ENCODE measurements at places on chromosomes 12 and 14.

- no peak for DNase-seq
Observed at GRCh38 chr12:70609739-70610491, 27.3 kb downstream of the PTPRB start.

GRCh38 chr12:86914721-86915120 is 658.5 kb upstream of the MGAT4C start:
- DNase-seq, result no peak

GRCh38 chr12:25106818-25107217 is 88.1 kb downstream of the DNAI7 start:
- no peak for DNase-seq

GRCh38 chr12:120222288-120222832 is 21.4 kb upstream of the RPLP0 start:
- no peak for DNase-seq

- no peak for DNase-seq
Observed at GRCh38 chr14:51219473-51220448, 20.3 kb upstream of the TMX1 start.

- DNase-seq, result no peak
Observed at GRCh38 chr14:44420226-44420625, 86.9 kb downstream of the FSCB start.

GRCh38 chr12:31470459-31470858 is 120.5 kb downstream of the DENND5B start:
- DNase-seq, result no peak

- no peak for DNase-seq
Observed at GRCh38 chr12:42172441-42173210, 28.0 kb upstream of the GXYLT1 start.

DNA sequence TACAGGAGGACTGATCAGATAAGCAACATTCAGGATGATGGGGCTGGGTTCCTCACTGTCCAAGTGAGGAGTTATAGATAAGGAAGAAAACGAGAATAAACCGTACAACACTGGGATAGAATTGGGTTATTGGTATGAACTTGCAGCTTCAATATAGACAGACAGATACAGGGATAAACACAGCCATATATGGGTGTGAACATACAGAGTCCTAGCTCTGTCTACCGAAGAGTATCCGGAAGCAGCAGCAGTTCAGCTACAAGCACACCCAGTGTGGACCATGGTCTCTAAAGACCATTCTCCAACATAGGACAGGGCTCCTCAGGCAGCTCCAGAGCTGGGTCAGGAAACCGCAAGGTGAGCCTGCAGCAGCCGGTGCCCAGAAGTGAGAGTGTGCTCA is 40.8 kb downstream of the CDC42BPB start:
- no peak for DNase-seq

GRCh38 chr12:106646472-106646871 is 63.7 kb downstream of the RFX4 start:
- DNase-seq, result no peak

- DNase-seq, result no peak
Observed at GRCh38 chr14:105078294-105078693, 13.1 kb upstream of the GPR132 start.

DNA sequence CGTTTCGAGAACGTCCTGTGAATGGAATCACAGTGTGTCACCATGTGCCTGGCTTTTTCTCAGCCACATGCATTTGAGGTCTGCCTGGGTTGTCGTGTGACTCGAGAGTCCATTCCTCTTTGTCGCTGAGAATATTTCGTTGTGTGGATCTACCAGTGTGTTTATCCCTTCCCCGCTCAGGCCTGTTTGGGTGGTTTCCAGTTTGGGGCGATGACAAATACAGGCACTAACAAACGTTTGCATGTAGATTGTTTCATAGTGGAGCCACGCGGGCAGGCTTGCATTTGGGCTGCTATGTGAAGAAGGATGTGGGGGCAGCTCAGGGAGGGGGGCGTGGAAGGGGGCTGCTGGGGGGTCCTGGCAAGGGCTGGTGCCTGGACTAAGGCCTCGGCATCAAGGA is 14.1 kb downstream of the RIN3 start:
- DNase-seq, result no peak

DNA sequence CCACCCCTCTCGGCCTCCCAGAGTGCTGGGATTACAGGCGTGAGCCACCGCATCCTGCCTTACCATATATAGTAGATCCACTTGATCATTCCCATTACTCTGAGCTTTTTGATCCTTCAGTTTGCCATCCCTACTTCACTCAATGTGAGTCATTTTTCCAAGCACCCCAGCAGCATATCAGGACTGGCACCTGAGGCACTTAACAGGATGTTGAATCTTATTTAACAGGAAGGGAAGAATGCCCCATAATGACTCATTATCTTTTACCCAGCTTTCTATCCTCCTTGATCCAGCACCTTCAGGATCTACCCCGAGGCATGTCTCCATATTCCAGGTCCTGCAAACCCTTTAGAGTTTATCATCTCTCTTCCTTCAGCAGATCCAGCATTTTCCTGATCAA is 84.9 kb upstream of the CMKLR1 start:
- no peak for DNase-seq

DNA sequence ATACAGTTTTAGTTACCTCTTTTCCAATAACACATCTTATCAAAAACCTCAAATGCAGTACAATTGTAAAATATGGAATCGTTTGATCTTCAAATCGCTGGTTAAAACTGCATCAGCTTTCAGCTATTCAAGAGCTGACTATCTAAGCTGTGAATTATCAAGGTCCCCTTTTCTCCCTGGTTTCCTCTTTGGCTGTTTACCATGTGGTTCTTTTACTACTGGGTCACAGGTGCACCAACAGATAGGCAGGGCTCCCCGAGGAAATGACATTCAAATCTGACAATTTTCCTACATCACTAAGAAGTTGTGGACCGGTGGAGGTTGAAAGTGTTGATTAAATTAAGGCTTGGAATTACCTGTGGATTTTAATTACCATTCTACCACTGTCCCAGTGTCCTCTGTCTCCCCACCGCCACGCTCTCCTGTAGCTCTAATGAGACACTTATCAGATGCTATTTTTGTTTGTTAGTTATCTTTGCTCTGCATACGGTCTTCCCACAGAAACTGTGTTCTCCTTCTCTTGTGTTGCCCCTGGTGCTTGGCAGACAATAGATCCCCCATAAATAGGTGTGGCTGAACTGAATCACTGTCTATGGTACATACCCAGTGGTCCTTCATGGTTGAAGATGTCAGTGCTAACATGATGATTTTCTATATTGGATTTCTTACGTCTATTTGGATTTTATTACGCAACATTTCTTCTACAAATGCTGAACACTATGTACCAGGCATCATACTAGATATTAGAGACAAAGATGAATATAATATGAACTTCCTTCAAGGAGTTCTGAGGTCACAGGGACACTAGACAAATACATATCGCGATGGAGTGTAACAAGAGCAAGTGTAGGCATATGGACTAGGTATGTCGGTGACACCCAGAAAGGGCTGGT is 20.9 kb upstream of the PLXNC1 start:
- no peak for DNase-seq

DNA sequence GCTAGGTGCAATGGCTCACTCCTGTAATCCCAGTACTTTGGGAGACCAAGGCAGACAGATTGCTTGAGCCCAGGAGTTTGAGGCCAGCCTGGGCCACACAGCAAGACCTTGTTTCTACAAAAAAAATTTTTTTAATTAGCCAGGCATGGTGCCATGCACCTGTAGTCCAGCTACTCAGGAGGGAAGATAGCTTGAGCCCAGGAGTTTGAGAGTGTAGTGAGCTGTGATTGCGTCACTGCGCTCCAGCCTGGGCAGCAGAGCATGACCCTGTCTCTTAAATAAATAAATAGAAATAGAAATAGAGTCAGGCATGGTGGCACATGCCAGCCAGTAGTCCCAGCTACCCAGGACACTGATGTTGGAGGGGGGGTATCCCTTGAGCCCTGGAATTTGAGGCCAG is 36.7 kb upstream of the CLIP1 start:
- DNase-seq, result no peak

DNA sequence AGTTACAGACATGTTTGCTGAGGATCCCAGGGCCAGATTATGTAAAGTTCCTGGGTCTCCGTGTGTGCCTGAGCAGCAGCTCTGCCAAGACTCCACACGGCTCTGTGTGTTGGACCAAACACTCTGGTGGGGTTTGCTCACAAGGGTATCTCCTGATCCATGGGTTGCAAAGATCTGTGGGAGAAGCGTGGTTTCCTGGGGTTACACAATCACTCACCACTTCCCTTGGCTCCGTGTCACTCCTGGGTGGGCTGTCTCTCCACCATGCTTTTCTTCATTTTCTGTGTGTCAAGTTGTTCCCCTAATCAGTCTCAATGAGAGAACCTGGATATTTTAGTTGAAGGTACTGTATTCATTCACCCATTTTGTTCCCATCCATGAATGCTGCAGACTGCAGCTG is 1088.8 kb downstream of the FSCB start:
- DNase-seq, result no peak

DNA sequence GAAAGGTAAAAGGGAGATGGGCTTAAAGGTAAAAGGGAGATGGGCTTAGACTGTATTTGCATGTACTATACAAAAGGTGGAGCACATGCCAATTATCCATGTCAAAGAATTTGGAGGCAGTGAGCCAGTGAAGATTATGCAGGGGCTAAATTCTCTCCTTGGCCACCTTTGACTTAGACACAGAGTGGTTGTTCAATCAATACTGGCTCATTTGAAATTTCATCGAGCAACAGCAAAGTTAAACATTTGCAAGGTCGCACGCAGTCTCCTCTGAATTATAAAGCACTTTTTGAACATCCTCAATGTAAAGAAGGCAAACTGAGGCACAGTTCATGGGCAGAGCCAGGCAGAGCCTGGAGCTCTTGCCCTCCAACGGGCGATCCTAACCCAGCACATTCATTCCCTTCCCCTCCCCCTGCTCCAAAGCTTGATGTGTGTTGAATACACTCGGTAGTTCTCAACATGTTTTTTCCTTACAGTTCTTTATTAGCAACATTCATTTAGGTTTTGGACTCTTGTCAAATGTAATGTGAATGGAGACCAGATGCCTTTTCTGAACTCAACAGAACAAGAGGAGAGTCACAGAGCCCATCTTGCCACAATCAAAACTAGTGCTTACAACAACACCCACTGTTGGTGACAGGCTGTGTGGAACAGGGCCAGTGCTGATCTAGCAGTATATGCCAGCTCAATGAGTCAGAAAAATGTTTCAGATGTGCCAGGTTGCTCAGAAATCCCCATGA is 169.7 kb upstream of the G2E3 start:
- no peak for DNase-seq

DNA sequence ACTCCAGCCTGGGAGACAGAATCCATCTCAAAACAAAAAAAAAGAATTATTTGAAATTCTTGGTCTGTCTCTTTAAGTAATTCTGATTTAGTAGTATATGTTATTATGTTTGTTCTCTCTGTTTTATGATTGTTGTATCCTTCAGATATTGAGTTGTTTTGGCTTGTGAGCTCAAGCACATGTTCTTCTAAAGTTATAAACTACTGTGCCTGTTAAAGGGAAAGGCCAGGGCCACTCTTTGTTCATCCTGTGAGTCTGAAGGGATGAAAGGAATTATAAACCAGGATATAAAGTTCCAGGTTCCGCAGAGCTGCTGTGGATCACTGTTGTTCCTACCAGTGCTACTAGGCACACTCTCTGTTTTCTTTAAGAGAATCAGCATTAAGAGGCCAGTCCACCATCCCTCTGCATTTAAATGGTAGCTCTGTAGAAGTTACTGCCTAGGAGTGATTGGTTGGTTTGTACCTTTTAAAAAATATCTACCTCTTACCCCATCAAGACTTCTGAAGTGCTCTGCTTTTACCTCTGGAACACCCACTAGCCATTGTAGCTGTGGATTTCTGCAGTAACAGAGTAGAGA is 14.1 kb downstream of the TMTC3 start:
- DNase-seq, result no peak

- no peak for DNase-seq
Observed at GRCh38 chr12:95701722-95702418, 88.7 kb downstream of the NTN4 start.

- DNase-seq, result no peak
Observed at GRCh38 chr12:119249383-119250155, 70.8 kb downstream of the HSPB8 start.

DNA sequence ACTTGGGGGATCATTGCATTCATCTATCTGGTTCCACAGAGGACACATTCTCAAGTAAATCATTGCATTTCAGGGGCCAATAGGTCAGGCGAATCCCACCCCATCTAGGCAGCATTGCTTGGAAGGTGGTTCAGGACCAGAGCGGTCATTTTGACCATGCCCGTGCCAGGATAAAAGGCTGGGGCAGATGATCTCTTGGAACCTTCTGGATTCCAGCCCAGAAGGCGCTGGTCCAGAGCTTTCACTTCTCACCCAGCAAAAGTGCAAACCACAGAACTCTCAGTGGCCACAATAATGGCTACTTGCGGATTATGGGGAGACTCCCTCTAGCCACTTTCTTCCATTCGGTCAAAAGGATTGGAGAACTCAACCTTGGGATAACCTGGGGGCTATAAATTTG is 595 bp upstream of the KRT85 start:
- no peak for DNase-seq

DNA sequence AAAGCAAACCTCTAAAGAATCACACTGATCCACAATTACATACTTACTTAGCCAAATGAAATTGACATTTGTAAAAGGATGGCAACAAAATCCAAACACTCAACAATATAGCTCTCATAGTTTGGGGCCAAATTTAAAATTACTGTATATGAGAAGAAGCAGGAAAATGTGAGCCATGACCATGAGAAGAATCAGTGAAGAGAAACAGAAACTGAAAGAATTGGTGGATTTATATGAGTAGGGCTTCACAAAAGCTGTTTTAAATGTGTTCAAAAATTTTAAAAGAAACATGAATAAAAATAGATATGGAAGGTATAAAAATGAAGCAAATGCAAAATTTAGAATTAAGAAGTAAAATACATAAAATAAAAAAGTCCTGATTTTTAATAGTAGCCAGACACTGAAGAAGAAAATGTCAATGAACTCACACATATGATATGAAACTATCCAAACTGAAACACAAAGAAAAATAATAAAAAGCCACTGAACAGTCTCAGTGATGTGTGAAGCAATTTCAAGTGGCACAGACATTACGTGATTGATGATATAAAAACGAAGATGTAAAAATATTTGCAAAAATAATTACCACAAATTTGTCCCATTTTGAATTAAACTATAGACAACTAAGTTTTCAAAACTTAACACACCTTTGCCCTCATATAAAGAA is 87.9 kb upstream of the MDGA2 start:
- no peak for DNase-seq

GRCh38 chr12:3363608-3364007 is 127.4 kb upstream of the PRMT8 start:
- no peak for DNase-seq

DNA sequence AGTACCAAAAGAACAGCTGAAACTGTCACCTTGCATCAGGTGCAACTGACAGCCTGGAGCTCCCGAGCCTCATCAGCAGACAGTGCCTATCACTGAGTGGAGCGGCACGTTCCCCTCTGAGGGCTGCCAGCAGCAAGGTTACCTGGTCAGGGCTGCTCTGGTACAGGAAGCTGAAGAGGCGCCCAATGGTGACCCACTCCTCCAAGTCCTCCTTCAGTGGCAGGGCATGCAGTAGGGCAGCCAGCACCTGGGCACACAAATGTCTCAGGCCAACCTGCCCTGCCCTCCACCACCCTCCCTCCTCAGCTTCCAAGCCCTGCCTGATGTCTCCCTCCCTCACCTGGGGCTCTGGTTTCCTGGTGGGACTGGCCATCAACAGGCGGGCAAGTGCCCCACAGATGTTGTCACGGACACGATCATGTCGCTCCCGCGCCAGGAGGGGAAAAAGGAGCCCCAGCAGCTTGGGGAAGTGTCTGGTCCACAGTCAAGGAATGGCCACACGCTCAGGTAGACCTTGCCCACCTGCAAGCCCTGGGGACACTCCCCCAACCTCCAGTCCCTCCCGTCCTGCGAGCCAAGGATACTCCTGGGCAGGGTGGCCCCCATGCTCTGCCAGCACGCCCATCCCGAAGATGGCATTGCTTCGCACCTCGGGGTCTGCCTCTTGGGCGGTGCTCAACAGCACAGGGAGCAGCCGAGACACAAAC is 7.1 kb downstream of the IPO4 start:
- no peak for DNase-seq
